ENCODE measurements at places on chromosomes 7 and 10. TPM values are rescaled to one million over a fixed set of nuclear protein-coding genes. Genes with fewer than 3 reads are reported as not detected.
A peak's percentile ranks its signal among the peaks of the same experiment; 100 is the strongest.

GRCh38 chr7:14021069-14021468 lies 31.6 kb upstream of the ETV1 start:
- no peak for DNase-seq

GRCh38 chr10:76086761-76087639 lies 655.6 kb downstream of the LRMDA start:
- DNase-seq: peak; percentile 64

Gene CRPPA
- total RNA-seq: 0.30 TPM

Gene UCN3
- not detected for total RNA-seq

Gene LRRN3
- total RNA-seq: 0.15 TPM

DNA sequence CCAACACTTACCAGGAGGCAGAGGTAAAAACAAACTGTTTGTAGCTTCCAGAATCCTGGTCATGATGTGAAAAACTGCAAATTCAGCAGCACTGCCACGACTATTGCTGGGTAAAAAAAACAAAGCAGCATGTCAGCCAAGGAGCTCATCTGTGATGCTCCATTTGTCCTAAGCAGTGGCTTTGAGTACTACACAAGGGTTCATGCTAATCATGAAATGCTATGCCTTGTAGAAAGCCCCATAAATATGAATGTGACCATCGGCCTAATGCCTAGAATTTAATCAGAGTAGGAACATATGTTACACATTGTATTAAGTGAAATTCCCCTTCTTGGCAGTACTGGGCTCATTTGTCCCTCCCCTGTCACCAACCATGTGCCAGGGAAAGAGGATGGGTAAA lies 95.4 kb downstream of the GSAP start:
- DNase-seq: no peak
